ENCODE measurements at places on chromosomes 3 and 15.

DNA sequence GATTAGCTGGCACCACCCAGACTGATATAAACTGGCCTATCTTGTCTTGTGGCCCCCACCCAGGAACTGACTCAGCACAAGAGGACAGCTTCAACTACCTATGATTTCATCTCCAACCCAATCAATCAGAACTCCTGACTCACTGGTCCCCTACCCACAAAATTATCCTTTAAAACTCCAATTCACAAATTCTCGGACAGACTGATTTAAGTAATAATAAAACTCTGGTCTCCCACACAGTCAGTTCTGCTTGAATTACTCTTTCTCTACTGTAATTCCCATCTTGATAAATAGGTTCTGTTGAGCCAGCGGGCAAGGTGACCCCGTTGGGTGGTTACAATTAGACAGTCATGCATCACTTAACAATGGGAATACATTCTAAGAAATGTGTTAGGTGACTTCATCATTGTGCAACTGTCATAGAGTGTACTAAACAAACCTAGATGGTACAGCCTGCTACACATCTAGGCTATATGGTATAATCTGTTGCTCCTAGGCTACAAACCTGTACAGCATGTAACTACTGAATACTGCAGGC is 48.1 kb upstream of the MAP4 start:
- peak; percentile 20 for DNase-seq

GRCh38 chr3:188060840-188061544 is 93.0 kb upstream of the LPP start:
- DNase-seq: peak; percentile 37

DNA sequence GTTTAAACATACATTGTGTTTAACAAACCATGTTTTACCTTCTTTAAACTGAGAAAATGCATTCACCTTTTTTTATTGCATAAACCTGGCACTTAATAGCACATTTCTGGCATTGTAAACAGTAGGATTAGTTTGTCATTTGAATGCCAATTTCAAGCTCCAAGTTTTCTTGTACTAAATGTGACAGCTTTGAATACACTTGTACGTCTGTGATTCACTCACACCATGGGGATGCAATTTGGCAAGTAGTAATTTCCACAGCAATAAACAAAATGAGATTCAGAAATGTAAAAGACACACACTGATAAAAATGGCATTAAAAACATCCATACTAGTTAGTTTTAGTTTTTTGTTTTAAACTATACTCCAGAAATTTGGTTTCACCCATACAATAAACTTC is 598.9 kb downstream of the SI start:
- DNase-seq: no peak

- no peak for DNase-seq
Measured at GRCh38 chr3:71219744-71220638, 363.5 kb downstream of the FOXP1 start.

DNA sequence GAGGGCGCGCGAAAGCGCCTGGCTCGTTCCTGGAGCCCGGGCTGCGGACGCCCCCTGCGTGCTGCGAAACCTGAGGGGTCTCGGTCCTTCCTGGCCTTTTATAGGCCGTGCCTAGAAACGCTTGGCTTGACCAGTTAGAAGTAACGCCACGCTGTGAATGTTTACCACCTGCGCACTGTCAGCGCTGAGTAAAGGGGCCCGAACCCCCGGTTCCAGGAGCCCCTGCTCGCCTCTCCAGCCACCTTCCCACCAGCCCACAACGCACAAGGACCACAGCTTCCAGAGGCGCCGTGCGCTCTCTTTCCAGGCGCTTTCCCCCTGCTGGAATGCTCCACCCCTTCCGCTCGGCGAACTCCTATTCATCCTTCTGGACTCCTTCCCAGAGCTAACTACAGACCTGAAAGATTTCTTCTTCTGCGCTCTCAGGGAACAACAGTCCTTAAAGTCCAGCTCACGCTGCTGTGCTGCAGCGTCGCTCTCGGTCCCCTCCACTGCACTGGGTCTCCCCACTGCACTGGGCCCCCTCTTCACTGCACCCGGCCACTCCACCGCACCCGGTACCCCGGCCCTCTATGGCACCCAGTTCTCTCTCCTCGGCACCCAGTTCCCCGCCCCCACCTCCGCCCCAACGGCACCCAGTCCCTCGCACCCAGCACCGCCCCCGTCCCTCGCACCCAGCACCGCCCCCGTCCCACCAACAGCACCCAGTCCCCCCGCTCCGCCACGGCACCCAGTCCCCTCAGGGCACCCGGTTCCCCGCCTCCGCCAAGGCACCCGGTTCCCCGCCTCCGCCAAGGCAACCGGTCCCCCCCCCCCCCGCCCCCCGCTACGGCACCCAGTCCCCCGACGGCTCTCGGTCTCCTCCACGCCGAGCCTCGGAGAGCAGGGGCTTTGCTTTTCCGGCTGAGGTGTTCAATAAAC is 69.8 kb downstream of the SQOR start:
- DNase-seq: peak; percentile 59

DNA sequence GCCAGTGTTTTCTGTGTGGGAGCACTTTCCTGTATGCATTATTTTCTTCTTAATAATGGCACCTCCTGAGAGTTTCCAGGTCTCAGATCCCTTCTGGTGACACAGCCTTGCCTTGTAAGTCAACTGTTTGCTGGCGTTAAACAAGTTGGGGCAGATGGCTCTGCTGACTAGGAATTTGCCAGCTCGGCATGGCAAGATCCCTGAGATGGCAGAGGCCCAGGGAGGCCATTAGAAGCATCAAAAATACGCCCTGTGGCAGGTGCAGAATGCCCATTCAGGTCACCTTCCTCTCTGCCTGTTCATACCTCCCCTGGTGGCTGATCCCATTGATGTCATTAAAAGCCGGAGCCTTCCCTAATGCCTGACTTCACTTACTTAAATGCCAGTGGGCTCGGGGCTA is 320.9 kb upstream of the CTDSPL start:
- DNase-seq: no peak

DNA sequence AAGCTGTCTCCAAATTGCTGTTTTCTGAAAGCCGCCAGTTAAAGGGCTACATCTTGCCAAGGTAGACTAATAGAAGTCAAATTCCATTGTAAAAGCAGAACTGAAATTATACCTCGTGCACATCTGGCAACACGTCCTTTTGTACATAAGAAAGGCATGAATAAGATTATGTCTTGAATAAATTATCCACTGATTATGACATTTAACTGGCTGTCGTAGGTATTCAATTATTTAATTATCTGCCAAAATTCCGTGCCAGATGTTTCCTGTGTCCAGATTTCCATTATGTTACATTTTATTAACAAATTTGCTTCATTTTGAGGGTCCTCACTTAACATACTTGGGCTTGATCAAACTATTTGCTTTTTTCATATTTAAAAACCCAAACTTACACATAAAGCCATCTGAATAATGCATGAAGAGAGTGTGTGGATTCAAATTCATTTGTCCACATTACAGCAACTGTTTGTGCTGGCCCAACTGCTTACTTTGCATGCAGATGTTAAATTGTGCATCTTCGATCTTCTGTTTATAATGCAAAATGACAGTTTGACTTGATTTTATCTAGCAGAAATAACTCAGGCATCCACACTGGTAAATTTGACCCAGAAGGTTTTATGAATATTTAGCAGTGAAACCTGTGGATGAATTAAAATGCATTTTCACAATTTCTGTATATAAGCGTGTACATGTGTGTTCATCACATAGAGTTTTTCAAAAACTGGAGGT is 701.5 kb downstream of the ZNF385D start:
- no peak for DNase-seq

GRCh38 chr3:7682822-7683229 is 818.8 kb upstream of the LMCD1 start:
- peak; percentile 99 for DNase-seq

DNA sequence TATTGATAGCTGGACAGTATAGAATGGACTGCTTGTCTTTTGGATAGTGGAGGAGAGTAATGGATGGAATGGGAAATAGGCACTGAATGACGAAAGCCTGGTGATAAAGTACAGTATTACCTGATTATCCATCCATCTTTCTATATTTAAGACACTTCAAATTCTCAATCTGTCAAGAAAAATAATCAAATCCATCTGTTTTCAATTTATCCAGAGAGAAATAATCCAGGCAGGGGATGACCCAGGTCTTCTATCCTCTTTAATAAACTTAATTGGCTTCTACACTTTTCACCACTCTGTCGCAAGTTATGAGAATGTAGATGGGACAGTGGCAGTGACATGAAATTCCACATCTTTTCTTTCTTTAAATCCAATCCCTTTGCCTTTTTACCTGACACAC is 420.3 kb upstream of the PDZRN3 start:
- DNase-seq: no peak

- peak; percentile 50 for DNase-seq
Measured at GRCh38 chr3:160531311-160531710, 34.1 kb downstream of the KPNA4 start.

GRCh38 chr3:64921281-64922065 is 233.7 kb upstream of the ADAMTS9 start:
- DNase-seq: no peak

DNA sequence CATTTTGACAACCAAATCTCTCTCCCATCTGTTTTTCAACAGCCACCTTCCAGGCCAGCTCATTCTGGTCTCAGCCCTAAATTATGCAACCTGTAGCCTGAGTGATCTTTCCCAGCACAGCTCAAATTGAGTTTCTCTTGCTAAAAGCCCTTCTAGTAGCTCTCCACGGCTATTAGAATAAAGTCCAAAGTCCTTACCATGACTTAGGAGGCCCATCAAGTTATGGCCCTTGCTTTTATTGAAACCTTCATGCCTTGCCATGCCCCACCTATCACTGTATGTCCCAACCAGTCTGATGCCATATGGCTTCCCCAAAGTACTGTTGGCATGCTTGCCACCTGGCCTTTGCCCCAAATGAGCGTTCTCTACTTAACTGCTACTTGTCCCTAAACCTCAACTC is 303.5 kb upstream of the GADL1 start:
- no peak for DNase-seq

- DNase-seq: no peak
Measured at GRCh38 chr15:62209322-62209721, 44.2 kb upstream of the C2CD4B start.

- peak; percentile 59 for DNase-seq
Measured at GRCh38 chr3:52446631-52447511, 2.0 kb upstream of the SEMA3G start.

DNA sequence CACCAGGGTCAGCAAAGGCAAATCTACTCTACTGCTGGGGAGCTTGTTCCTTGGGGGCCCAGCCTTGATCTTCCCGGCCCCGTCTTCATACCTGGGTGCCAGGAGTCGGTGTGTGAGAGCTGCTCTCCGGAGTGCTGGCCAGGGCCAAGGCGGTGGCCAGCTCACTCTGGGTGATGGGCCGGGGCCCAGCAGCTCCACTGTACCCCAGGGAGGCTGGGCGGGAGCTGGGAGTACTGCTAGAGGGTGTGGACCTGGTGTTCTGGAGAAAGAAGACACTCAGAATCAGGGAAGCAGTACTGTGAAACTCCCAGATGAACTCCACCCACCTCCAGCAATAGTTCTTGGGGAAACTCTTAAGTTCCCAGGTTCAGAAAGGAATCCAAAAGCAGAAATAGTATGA is 11.9 kb downstream of the UBL7 start:
- no peak for DNase-seq

GRCh38 chr3:120160050-120160449 is 65.8 kb upstream of the GSK3B start:
- peak; percentile 99 for DNase-seq

GRCh38 chr15:59232476-59232875 is 25.8 kb downstream of the LDHAL6B start:
- DNase-seq: peak; percentile 81

GRCh38 chr3:37029111-37029510 is 35.8 kb downstream of the MLH1 start:
- peak; percentile 11 for DNase-seq

GRCh38 chr15:69979262-69979661 is 118.5 kb downstream of the TLE3 start:
- DNase-seq: no peak

- peak; percentile 76 for DNase-seq
Measured at GRCh38 chr15:85625856-85626255, 168.9 kb downstream of the KLHL25 start.

DNA sequence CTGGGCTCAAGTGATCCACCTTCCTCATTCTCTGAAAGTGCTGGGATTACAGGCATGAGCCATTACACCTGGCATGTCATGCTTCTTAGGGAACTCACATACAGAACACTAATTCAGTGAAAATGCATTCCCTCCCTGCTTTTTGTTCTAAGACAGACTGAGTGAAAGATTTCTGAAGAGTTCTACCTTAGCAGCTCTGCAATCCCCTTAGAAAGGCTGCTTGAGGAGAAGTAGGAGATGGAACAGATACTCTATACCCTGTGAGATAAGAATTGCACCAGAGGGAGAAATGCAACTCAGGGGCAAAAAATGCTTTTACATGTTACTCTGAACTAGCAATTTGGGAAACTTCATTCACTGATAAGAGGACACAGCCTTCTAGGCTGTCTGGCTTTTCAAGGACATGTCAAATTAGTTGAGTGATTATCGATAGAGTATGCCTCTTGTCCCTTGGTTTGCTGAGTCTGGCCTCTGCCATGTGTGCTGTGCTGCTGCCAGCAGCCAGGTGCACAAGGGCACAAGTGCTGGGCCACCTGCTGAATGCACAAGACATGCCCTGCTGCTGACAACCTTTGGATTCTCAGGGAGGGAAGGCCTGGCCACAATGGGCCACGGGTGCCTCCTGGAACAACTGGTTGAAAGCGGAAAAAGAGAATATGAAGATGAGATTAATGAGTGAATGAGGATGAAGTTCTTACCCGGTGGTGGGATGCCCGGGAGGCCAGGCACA is 17.8 kb downstream of the UQCC5 start:
- DNase-seq: no peak

DNA sequence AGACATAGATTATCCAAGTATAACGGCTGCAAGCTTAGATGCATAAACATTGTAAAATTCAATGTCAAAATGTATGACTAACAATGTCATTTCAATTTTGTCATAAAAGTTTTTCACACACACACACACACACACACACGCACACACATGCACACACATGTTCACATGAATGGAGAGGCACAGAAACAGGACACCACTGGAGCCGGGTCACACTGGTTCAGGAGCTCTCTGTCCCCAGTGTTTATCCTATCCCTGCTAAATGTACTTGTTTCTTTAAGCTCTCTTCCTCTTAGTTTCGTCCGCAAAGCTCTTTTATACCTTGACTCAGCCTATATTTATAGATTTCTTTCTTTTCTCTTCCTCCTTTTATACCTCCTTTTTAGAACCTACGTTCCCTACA is 249.9 kb downstream of the CADPS start:
- no peak for DNase-seq

All from fibroblast of pulmonary artery (primary cell).